ENCODE measurements at places on chromosomes 11 and 22. TPM values are rescaled to one million over a fixed set of nuclear protein-coding genes. Genes with fewer than 3 reads are reported as not detected.

DNA sequence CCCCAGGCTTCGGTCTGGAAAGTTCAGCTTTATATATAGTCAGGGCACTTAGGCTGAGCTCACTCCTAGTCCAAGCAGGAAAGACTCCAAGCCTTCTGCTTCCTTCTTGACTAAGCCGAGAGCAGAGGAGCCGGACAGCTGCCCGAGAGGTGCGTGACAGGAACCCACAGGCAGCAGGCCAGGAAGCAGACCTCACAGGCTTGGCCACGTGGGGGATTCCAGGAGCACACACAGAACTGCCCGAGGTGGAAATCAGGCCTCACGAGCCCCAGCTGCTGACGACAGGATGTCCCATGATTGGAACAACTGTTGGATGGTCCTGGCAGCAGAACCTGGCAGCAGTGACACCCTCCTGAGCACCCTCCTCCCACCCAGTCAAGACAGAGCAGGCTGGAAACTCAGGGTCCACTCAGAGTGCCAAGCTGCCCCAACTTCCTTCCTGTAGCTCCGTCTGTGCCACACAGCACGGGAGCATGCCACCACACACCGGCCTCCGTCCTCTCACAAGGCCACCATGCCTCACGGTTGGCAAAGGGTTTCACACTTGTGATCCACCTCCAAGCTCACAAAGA lies 5.4 kb downstream of the PLA2G6 start:
- DNase-seq: no peak

DNA sequence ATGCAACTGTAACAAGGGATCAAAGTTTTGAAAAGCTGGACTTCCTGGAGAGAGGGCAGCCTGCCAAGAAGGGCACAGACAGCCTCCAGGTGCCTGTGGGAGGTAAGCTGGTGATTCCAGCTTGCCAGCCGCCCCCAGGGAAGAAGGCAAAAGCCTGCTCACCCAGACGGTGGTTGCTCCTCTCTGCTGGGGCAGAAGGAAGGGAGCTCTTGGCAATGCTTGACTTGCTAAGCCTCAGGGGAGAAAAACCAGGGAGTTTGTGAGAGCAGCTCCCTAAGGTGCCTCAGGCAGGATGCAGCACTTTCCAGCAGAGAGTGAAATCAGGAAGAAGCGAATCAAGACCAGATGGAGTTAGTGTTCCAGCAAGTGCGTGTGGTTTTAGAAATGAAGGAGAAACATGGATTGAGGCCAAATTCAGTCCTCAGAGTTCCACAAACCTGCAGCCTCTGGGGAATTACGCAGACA lies 553.6 kb downstream of the BUD13 start:
- no peak for DNase-seq

GRCh38 chr11:71263386-71263785 lies 11.0 kb upstream of the SHANK2 start:
- no peak for DNase-seq

DNA sequence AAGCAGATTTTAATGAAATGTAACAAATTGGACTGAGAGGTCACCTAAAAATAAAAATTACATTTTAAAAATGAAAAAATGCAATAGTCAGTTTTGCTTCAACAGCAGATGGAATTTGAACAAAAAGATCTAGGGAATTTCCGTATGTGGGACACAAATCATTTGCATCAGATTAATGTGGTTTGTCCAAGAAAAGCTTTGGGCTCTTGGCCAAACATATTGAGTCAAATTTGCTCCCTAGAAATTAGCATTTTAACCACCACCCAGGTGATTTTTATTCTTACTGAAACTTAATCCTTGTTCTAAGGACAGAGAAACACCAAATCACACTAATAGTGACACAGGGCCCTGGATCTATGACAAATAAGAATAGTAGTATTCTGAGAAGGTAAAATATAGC lies 1477.8 kb downstream of the FAM181B start:
- no peak for DNase-seq

DNA sequence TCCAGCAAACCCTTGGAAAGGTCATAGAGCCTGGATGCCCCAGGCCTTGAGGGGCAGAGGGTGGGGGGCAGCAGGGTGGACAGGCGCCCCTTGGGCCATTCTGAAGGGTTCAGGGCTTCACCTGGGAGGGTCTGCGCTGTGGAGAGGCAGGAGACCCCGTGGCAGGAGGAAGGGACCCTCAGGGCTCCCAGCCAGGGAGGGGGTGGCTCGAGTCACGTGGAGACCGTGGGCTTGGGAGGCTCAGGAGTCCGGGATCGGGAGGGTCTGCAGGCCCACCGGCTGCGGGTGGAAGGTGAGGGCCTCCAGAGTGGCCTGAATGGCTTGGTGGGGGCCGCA lies 48.5 kb upstream of the A4GALT start:
- DNase-seq: no peak

DNA sequence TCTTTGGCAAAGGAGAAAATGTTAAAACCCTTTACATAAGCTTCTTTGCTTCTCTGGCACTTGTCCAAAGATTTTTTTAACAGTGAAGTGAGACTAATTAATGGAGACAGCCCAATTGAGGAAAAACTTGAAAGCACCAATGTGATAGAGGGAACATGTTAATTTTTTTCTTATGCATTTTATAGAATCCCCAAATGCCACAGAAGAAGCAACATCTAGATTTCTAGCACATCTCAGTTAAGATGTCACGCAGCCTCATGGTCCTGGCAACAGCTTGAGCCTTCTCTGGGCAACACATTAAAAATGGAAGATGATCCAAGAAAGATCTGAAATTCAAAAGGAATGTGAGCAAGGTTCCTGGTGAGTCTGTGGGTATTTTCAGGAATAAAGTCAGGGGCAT lies 48.5 kb downstream of the PACSIN2 start:
- DNase-seq: no peak

GRCh38 chr11:17135916-17136683 lies 58.6 kb upstream of the RPS13 start:
- DNase-seq: no peak

- peak; percentile 90 for DNase-seq
Measured at GRCh38 chr11:10366568-10367331, 61.9 kb downstream of the ADM start.

GRCh38 chr11:111378185-111378860 lies 752 bp downstream of the POU2AF1 start:
- DNase-seq: no peak

- DNase-seq: no peak
Measured at GRCh38 chr22:25368271-25368670, 148.8 kb downstream of the CRYBB2 start.

GRCh38 chr11:14380947-14381561 lies 22.1 kb upstream of the RRAS2 start:
- DNase-seq: peak; percentile 69

DNA sequence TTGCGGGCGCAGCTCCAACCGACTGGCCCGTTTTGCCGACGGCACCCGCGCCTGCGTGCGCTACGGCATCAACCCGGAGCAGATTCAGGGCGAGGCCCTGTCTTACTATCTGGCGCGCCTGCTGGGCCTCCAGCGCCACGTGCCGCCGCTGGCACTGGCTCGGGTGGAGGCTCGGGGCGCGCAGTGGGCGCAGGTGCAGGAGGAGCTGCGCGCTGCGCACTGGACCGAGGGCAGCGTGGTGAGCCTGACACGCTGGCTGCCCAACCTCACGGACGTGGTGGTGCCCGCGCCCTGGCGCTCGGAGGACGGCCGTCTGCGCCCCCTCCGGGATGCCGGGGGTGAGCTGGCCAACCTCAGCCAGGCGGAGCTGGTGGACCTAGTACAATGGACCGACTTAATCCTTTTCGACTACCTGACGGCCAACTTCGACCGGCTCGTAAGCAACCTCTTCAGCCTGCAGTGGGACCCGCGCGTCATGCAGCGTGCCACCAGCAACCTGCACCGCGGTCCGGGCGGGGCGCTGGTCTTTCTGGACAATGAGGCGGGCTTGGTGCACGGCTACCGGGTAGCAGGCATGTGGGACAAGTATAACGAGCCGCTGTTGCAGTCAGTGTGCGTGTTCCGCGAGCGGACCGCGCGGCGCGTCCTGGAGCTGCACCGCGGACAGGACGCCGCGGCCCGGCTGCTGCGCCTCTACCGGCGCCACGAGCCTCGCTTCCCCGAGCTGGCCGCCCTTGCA lies 1.0 kb downstream of the FJX1 start:
- peak; percentile 52 for DNase-seq

Gene DRICH1
- total RNA-seq: 0.26 TPM

Gene PPP1CA
- 222 TPM for total RNA-seq

DNA sequence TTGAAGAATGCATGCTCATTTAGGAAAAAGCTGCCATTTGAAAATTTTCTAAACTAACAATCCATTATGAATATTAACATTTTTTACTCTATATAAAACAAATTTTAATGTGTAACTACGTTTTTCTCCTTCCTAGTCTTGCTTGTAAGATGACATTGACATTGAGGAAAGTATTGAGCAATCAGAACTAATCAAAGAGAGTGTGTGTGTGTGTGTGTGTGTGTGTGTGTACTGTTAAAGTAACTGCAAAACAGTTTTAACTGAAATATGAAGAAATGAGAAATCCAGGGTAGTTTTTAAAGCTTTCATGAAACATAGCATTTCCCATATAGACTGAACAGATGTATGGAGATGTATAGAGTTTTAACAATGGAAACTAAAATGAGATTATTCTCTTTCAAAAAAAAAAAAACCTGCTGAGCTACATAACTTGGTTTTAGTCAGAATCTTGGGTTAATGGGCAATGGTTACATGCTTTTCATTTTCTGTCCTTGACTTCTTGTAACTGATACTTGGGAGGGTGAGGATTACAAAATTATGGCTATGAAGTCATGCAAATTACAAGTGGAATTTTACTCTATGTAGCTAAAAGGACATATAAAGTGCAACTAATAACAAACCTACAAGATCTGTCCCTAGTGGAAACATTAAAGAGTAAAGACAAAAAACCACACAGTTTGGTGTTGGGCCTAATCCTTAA lies 2.0 kb downstream of the PDGFD start:
- DNase-seq: no peak

DNA sequence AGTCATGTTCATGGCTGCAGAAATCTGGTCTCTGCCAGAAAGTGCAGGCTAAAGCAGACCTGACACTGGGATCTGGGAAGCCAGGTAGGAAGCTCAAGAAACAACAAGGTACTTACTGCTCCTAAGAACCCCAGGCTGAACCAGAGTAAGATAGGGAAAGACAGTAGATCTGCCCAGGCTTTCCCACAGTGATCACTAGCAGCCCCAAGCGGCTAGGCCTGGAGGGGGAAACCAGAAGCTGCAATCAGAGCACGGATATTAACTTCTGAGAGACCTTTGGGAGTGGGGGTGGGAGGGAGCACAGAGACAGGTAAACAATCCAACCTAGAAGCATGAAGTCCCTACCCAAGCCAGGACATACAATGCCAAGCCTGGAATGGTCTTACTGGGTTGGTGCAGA lies 135.2 kb upstream of the C11orf58 start:
- peak; percentile 19 for DNase-seq

Gene PAMR1
- total RNA-seq: 2.3 TPM

Gene SCGB2A2
- total RNA-seq: not detected

All from WTC11 (cell line).